ENCODE measurements at places on chromosomes 4 and X. TPM values are rescaled to one million over a fixed set of nuclear protein-coding genes. Genes with fewer than 3 reads are reported as not detected.

DNA sequence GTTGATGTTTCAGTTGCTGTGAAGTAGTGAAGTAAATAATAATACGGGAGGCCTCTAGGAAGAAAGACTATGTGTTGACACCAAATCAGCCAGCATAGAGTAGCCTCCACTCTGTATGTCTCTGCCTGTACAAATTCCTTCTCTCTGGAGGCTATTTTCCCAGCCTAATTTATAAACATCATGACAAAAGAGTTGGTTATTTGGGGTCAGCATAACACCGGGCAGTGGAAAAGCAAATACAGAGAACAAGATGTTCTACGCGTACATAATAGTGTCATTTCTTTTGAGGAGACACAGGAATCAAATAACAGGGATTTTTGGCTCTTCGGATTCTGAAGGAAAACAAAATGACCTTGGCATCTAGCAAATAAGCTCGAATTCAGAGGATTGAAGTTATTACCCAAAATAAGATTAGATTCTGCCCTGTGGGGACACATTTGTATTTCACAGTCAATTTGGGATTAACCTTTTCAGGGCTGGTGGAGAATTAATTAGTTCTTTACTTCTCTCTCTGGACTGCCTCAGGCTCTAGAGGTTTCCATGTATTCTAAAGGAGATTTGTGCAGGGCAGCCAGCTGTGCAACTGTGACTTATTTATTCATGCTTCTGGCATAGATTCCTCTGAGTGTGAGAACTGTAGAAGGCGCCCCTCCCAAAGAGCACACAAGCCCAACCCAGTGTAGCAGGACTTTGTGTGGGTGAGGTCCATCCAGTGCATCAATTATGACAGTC lies 14.1 kb upstream of the SYTL4 start:
- H3K27ac ChIP-seq, result no peak overlapping the region
- H3K4me1 ChIP-seq, result no peaks in the 10 kb centered on the region
- no peak for DNase-seq
- H3K27me3 ChIP-seq, result peaks cover 22% of the 10 kb centered on the region
- no peak overlapping the region for H3K4me3 ChIP-seq
- no peaks in the 10 kb centered on the region for H3K36me3 ChIP-seq

- H3K4me3 ChIP-seq, result no peak overlapping the region
- no peaks in the 10 kb centered on the region for H3K27me3 ChIP-seq
- peaks cover 11% of the 10 kb centered on the region for H3K36me3 ChIP-seq
- H3K4me1 ChIP-seq, result peaks cover 7% of the 10 kb centered on the region
- H3K27ac ChIP-seq, result no peak overlapping the region
Observed at GRCh38 chr4:6703786-6704185, 5.9 kb downstream of the MRFAP1L1 start.

- H3K27me3 ChIP-seq, result no peaks in the 10 kb centered on the region
- H3K27ac ChIP-seq, result no peak overlapping the region
- no peak overlapping the region for H3K4me3 ChIP-seq
- DNase-seq, result no peak
- no peaks in the 10 kb centered on the region for H3K36me3 ChIP-seq
Observed at GRCh38 chr4:155270671-155271070, 62.2 kb downstream of the NPY2R start.

GRCh38 chrX:19097553-19098283 lies 24.6 kb downstream of the ADGRG2 start:
- H3K27me3 ChIP-seq, result no peaks in the 10 kb centered on the region
- H3K36me3 ChIP-seq, result no peaks in the 10 kb centered on the region
- no peak overlapping the region for H3K27ac ChIP-seq

DNA sequence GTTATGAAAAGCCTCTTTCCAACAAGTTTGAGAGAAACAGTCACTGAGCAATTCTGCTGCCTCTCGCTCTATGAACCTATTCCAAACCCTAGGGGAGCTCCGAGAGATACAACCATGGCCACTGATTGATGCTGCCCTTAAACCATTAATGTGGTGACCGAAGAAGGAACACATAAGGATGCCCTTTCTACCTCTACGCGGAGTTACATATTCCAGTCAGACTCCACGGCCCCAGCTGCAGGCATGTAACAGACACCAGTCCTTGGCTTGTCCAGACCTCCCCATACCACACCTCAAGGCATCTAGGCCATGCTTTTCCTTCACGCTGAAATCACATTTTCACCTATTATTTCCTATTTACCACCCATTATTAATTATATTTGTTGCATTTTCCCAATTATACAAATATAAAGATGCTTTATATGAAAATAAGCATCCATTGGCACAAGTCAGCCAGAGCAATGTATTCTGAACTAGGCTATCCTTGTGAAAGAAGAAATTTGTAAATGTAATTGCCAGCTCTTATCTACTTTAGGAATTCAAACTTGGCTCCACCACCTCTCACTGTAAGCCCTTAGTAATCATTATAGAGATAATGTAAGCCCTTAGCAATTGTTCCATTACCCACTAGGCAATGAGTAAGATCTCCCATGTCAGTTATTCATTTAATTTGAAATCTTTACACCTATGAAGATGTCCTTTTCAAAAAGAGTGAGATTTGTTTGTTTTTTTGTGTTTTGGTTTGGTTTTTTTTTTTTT lies 338.4 kb downstream of the NR3C2 start:
- no peaks in the 10 kb centered on the region for H3K27me3 ChIP-seq
- H3K4me1 ChIP-seq, result no peaks in the 10 kb centered on the region
- H3K27ac ChIP-seq, result no peak overlapping the region
- peak; percentile 16 for DNase-seq

DNA sequence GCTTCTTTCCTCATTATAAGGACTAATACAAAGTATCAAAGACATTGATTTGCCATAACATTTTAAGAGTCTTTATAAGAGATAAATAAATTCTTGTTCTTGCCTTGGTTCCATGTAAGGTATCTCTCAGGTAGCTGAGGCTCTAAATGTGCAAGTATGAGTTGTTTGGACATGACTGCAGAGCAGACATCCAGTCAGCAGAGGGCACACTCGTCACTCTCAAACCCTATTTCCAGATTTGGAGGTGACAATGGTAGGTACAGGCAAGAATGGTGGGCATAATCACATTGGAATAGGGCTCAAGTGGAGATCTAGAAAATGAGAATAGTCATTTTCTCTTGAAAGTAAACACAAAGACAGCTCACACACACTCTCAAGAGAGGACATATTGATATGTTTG lies 133.3 kb upstream of the ZIC3 start:
- DNase-seq, result no peak
- H3K27me3 ChIP-seq, result peaks cover 11% of the 10 kb centered on the region
- H3K27ac ChIP-seq, result no peak overlapping the region
- no peaks in the 10 kb centered on the region for H3K4me1 ChIP-seq
- no peaks in the 10 kb centered on the region for H3K36me3 ChIP-seq

GRCh38 chr4:24279911-24280375 lies 304.4 kb downstream of the DHX15 start:
- no peak overlapping the region for H3K4me3 ChIP-seq
- DNase-seq, result no peak
- H3K4me1 ChIP-seq, result peaks cover 2% of the 10 kb centered on the region
- no peak overlapping the region for H3K27ac ChIP-seq
- peaks cover 8% of the 10 kb centered on the region for H3K27me3 ChIP-seq

GRCh38 chrX:38799995-38800580 lies 1.2 kb upstream of the MID1IP1 start:
- H3K4me3 ChIP-seq, result no peak overlapping the region
- H3K36me3 ChIP-seq, result peaks cover 1% of the 10 kb centered on the region
- peaks cover 3% of the 10 kb centered on the region for H3K4me1 ChIP-seq
- H3K27ac ChIP-seq, result no peak overlapping the region
- DNase-seq, result no peak

DNA sequence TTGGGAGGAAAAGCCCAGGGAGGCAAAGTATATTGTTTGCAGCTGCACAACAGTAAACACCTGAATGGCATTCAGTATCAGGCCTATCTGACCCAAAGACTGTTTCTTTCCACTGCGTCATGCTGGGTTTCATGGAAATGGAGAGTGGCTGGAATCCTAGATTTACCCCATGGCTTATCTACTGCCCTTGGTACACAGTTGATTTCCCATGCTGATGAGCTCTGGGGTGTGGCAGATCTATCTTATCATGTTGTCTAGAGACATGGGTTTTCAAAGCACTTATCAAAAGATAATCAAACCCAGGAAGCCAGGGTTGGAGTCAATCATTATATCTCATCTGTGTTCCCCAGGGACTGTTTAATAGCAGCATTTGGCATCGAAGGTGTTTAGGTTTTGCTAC lies 72.1 kb downstream of the CLNK start:
- H3K4me1 ChIP-seq, result peaks cover 8% of the 10 kb centered on the region
- no peak overlapping the region for H3K27ac ChIP-seq
- no peak overlapping the region for H3K4me3 ChIP-seq

DNA sequence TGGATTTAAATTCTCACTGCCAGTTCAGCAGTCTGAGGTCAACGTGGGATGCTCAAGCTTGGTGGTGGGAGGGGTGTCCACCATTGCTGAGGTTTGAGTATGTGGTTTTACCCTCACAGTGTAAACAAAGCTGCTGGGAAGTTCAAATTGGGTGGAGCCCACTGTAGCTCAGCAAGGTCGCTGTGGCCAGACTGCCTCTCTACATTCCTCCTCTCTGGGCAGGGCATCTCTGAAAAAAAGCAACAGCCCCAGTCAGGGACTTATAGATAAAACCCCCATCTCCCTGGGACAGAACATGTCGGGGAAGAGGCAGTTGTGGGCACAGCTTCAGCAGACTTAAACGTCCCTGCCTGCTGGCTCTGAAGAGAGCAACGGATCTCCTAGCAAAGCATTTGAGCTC lies 14.9 kb upstream of the RRAGB start:
- no peak for DNase-seq
- H3K4me3 ChIP-seq, result no peak overlapping the region
- no peaks in the 10 kb centered on the region for H3K27me3 ChIP-seq
- no peaks in the 10 kb centered on the region for H3K4me1 ChIP-seq
- H3K36me3 ChIP-seq, result no peaks in the 10 kb centered on the region

GRCh38 chr4:145890689-145891088 lies 47.9 kb downstream of the ZNF827 start:
- DNase-seq, result no peak
- H3K4me3 ChIP-seq, result no peak overlapping the region
- no peak overlapping the region for H3K27ac ChIP-seq
- peaks cover 6% of the 10 kb centered on the region for H3K4me1 ChIP-seq

- H3K27ac ChIP-seq, result peak overlapping the region; percentile 75
- no peak overlapping the region for H3K4me3 ChIP-seq
- no peaks in the 10 kb centered on the region for H3K27me3 ChIP-seq
- peaks cover 14% of the 10 kb centered on the region for H3K4me1 ChIP-seq
Observed at GRCh38 chrX:45755703-45756102, 555.0 kb upstream of the DIPK2B start.

DNA sequence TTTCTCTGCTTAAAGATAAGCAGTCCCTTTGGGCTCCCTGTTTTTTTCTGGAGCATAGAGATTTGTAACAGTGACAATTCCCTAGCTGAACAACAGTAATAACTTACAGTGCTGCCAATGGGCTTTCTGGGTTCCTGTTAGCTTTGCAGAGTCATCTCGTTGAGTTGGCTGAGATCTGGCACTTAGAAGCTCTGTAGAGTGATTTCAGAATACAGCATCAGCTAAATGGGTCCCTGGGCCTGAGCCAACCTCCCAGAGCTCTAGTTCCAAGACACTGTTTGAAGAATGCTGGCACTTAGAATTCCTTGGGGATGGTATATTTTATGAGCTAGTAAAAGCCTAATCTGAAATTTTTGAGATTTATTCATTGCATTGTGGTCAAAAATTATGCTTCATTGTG lies 43.5 kb upstream of the SERTM2 start:
- no peaks in the 10 kb centered on the region for H3K27me3 ChIP-seq
- no peak overlapping the region for H3K4me3 ChIP-seq
- H3K27ac ChIP-seq, result no peak overlapping the region
- no peaks in the 10 kb centered on the region for H3K4me1 ChIP-seq
- no peaks in the 10 kb centered on the region for H3K36me3 ChIP-seq

DNA sequence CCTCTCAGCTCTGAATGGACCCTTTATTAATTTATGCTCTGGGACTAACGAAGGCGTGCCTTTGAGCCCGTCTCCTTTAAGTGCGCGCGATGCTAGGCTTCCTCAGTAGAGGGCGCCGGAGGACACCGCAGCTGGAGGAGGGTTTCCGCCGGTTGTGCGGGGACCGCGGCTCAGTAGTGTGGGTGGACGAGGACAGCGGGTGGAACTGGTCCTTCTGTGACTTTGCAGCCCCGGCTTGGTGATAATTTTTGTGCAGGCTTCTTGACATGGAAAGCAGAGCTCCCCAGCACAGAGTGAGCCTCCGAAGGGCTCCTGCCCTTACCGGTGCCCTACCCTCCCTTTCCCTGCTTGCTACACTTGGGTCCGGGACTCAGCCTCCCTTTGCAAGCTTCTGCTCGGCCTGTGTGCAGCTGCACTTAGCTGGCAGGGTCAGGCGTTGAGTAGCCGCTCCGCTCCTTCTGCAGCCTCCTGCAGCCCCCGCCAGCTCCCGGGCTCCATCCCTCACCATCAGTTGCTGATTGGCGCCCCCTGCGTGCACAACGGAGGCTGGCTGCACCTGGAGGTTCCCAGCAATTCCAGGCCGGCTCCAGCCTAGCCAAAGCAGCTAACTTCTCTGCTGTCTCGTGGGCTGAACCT lies 26.8 kb upstream of the BOD1L1 start:
- no peaks in the 10 kb centered on the region for H3K27me3 ChIP-seq
- H3K4me1 ChIP-seq, result peaks cover 2% of the 10 kb centered on the region
- H3K36me3 ChIP-seq, result no peaks in the 10 kb centered on the region
- peak overlapping the region; percentile 20 for H3K27ac ChIP-seq
- peak overlapping the region; percentile 50 for H3K4me3 ChIP-seq
- peak; percentile 68 for DNase-seq

DNA sequence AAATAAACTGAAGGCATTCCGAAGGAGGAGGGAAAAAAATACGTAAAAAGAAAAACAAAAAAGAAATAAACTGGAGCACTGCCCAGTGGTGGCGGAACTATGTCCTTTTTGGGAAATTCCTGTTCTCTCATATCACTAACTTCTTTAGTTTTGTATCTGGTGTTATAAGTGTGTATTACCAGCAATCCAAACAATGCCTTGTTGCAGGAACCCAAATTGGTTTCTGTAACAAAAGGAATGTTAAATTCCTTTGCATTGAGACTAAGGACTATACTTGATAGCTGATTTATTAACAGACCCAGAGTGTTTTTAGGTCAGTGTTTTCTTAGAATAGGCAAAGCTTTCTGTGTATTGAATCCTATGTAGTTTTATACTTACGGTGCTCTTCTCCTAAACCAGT lies 6.6 kb downstream of the CCNG2 start:
- H3K36me3 ChIP-seq, result peaks cover 46% of the 10 kb centered on the region
- H3K27me3 ChIP-seq, result no peaks in the 10 kb centered on the region
- H3K4me3 ChIP-seq, result no peak overlapping the region
- no peak for DNase-seq
- peaks cover 4% of the 10 kb centered on the region for H3K4me1 ChIP-seq

GRCh38 chr4:55304303-55304702 lies 41.7 kb upstream of the SRD5A3 start:
- H3K36me3 ChIP-seq, result no peaks in the 10 kb centered on the region
- no peak for DNase-seq
- H3K4me3 ChIP-seq, result no peak overlapping the region
- no peak overlapping the region for H3K27ac ChIP-seq
- no peaks in the 10 kb centered on the region for H3K4me1 ChIP-seq

GRCh38 chr4:104507112-104507511 lies 12.4 kb upstream of the CXXC4 start:
- no peak overlapping the region for H3K27ac ChIP-seq
- no peaks in the 10 kb centered on the region for H3K4me1 ChIP-seq
- H3K36me3 ChIP-seq, result no peaks in the 10 kb centered on the region
- no peak for DNase-seq
- H3K4me3 ChIP-seq, result no peak overlapping the region

- no peak overlapping the region for H3K27ac ChIP-seq
- peaks cover 9% of the 10 kb centered on the region for H3K27me3 ChIP-seq
- no peak for DNase-seq
- no peak overlapping the region for H3K4me3 ChIP-seq
Observed at GRCh38 chr4:2047031-2047660, 12.0 kb upstream of the NAT8L start.

RBMXL3 gene
- not detected for total RNA-seq
